ENCODE measurements at places on chromosomes 2 and 18.

DNA sequence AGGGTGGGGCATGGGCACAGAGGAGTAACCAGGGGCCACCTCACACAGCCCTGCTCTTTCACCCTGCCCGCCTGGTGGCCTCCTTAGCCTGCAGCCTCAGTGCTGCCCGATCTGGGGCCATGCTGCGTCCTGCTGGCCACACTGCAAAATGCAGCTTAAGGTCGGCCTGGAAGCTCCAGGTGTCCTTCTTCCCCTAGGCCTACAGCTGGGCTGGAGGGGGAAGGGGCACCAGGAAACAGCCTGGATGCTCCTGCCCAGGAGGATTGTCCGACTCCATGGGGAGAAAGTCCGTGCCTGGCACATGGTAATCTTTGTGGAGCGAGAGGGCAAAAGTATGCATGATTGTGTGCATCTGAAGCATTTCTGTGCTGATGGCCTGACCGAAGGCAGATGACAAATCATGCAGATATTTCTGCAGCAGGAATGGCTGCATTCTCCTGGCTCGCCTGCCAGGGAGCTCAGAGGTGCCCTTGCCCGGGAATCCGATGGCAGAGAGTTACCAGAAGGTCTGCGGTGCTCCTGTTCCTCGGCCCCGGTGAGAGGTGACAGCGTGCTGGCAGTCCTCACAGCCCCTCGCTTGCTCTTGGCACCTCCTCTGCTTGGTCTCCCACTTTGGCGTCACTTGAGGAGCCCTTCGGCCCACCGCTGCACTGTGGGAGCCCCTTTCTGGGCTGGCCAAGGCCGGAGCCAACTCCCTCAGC lies 12.8 kb upstream of the ALPP start:
- peak; percentile 94 for DNase-seq

DNA sequence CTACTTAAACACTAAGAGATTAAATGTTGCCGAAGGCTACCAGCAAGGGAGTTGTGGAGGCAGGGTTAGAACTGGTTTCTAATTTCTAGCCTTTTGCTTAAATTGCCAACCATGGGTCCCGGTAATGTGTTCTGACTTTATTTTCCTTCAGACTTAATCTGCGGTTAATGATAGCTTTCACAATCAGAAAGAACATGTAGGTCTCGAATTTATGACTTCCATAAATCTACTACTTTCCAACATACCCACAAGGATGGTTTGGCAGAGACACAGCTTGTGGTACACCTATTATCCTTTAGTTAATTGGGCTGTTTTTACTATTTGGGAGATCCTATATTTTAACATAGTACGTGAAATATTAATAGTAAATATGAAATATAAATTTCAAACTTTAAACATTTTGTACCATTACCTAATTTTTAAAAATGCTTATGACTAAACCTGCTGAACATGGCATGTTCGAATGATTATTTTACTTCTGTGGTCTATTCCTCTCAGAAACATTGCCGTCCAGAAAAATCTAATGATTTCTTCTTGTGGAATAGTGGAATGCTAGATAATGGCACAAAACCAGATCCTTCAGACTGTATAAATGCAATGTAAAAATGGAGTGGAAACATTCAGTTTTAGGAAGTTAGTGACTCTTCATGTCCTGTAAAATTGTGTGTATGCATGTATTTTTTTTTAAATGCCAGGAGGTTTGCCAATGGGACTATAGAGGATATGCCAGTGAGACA lies 41.3 kb downstream of the PARD3B start:
- DNase-seq: no peak

DNA sequence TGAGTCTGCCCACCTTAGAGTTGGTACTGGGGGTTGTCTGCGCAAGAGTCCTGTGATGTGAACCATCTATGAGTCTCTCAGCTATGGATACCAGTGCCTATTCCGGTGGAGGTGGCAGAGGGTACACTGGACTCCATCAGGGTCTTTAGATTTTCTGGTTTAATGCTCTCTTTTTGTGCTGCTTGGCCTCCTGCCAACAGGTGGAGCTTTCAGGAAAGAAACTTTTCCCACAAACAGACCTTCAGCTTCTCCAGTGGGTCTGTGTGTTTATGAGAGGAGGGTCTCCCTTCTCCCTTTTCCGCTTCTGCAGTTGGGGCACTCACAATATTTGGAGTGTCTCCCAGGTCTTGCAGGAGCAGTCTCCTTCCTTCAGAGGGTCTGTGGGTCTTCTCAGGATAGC lies 1721.9 kb upstream of the SLC39A10 start:
- no peak for DNase-seq

DNA sequence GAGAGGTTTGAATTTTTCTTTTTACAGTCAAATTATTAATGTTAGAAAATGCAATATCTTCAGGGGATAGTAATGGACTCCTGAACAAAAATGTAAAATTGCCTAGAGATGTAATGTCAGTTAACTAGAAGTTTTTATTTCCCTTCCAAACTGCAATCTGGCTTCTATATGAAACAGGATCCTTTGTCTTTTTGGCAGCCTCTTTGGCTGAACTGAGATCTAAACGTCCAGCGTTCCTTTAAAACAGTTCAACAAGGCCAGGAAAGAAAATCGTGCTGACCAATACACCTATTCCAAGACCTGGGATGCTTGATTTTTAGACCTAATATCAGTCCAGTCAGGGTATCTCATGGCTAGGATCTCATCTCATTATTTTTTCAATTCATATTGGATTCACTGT lies 245.5 kb downstream of the FIGN start:
- no peak for DNase-seq

DNA sequence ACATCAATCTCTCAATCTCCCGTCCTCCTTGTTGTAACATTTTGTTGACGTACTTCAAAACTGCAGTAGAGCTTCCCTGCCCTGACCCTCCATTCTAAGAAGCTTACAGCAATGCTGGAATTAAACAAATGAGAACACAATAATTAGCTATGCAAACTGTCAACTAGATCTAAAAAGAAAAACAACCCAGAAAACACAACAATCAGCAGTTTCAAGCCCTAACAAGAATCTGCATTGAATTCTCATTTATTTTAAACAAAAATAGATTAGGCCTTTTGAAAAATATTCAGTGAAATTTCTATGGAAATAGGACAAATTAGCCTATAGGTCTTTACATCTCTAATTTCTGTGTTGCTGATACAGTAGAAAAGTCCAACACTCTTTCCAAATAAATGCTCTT lies 807.0 kb upstream of the FSHR start:
- no peak for DNase-seq

DNA sequence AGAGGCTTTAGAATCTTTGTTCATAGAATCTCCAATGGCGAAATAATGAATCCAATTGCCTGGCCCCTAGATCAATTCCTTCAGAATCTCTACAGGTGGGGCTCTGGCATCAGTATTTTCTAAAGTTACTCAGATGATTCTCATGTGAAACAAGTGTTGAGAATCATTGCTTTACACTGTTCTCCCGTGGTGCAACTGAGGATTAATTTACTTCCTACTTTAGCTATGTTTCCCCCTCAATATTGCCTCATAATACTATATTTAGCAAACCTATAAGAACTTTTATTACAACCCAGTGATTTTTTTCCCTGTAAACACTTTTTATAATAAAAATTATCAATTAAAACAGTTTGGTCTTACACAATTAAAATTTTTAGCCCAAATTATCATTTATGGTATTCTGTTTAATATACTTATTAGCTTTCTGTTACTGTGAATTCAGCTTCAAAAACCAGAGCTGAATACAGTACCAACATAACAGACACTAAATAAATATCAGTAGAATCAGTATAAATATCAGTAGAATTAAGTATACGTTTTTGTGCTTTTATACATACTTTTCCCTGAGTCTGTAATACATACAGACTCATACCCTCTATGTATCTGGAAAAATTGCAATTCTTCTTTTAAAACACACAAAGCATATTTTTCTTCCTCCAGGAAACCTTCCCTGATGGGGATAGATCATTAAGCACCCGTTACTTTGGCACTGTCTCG lies 20.8 kb downstream of the SLC38A11 start:
- DNase-seq: no peak

GRCh38 chr2:241519669-241520068 lies 11.3 kb upstream of the STK25 start:
- no peak for DNase-seq

DNA sequence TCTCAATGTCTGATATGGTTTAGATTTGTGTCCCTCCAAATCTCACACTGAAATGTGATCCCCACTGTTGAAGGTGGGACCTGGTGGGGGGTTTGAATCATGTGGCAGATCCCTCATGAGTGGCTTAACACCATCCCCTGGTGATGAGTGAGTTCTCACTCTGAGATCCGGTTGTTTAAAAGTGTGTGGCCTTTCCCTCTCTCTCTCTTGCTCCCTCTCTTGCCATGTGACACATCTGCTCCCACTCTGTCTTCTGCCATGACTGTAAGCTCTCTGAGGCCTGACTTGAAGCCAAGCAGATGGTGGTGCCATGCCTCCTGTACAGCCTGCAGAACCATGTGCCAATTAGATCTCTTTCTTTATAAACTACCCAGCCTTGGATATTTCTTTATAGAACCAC lies 108.8 kb downstream of the RBMS1 start:
- DNase-seq: no peak

DNA sequence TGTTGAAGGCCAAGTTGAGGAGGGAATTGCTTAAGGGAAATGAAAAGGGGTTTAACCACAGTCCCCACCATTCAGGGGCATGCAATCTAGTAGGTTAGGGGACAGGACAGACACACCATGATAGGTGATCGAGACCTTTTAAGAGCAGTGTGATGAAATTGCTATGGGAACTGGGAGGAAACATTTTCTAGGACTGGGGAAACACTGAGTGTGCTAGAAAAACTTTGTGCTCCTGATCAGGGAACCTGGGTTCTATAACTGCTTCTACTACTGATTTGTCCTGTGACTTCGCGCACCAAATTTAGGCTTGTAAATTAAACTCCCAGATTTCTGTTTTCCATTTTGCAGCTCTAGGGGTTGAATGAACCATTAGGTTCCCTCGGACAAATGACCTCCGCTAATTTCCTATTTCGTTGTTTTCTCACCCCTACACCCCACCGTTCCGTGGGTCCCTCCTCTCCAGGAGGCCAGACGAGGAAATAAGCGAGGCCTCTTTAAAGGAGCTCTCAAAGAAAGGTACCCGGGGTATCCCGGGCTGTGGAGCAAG lies 371 bp upstream of the LCLAT1 start:
- DNase-seq: peak; percentile 8

GRCh38 chr2:236254674-236255073 lies 9.5 kb downstream of the ASB18 start:
- no peak for DNase-seq

- no peak for DNase-seq
Measured at GRCh38 chr2:10007921-10008808, 35.2 kb upstream of the KLF11 start.

- no peak for DNase-seq
Measured at GRCh38 chr18:57523171-57523956, 63.1 kb downstream of the FECH start.

- DNase-seq: peak; percentile 93
Measured at GRCh38 chr2:61210332-61210981, 48.5 kb downstream of the C2orf74 start.

- no peak for DNase-seq
Measured at GRCh38 chr2:212592695-212593094, 54.1 kb upstream of the ERBB4 start.

DNA sequence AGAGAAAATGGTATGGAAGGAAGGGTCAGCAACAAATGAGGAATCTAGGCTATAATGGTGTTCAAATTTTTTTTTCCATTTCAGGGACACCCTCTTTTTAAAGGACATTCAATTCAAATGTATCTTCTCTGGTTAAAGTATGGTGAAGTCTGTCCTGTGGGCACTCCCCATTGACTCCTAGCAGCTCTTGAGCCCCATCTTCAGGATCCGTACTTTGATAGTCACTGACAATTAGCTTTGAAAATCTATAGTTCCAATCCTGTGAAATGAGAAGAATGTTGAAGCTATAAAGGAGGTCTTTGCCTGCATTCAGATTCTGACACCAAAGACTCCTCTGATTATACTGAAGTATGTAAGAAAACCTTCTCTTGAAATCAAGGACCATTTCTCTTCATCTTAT lies 43.3 kb downstream of the KCNH7 start:
- no peak for DNase-seq

DNA sequence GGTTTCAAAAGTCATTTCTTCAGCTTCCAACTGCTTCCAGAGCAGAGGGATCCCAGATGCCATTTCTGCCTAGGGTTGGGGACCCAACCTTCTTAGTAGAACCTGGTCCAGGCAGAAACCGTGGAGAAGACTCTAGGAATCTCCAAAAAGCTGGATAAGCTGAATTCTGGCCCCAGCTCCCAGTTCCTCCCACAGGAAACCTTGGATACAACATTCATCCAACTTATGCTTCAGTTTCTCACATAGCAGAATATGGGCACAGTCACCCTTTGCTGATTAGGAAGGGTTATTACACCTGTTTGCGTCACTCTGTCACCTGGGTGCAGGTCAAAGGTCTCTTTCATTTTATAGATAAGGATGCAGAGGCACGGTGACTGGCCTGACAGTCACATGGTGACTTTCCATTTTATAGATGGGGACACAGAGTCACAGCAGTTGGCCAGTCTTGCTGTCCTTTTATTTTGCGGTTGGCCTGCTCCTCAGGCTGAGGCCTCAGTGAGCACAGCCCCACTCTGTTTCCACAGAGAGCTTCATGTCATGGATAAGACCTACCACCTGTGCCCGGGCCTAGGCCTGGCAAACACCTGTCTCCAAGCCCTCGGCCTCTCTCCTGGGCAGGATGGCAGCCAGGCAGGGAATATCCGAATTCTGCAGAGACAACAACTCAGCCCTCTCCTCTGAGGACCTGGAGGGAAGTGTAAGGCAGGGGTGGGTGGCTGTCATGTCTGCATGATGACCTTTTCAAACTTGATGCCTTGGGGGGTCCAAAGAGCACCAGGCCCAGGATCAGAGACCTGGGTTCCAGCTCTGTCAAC lies 148.8 kb downstream of the SMAD7 start:
- no peak for DNase-seq

DNA sequence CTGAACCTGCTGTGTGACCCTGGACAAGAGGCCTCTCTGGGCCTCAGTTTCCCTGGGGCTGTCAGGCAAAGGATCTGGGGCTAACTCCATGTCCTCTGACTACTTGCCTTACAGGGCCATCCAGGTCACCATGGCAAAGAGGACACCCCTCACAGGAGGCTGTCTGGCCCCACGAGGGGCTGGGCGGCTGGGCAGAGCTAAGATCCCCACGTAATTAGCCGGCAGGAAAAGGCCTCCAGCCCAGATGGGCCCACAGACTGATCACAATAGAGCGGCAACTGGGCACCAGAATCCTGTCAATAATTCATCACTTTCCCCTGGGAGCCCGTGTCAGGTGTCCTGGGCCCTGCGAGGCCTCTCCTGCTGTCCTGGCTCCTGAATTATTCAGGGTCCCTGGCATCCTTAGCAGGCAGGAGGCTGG lies 44.8 kb upstream of the OTOF start:
- no peak for DNase-seq

- no peak for DNase-seq
Measured at GRCh38 chr2:7378591-7378990, 461.4 kb downstream of the RNF144A start.

- DNase-seq: no peak
Measured at GRCh38 chr2:16113568-16113967, 173.2 kb downstream of the MYCN start.

GRCh38 chr2:105111365-105112150 lies 73.7 kb downstream of the MRPS9 start:
- DNase-seq: no peak

Measured in amniotic epithelial cell (primary cell).